ENCODE measurements at places on chromosomes 1 and 21. TPM values are rescaled to one million over a fixed set of nuclear protein-coding genes. Genes with fewer than 3 reads are reported as not detected.

Gene MLLT11
- 1.1 TPM for total RNA-seq

Gene FAM78B
- total RNA-seq = 2.8 TPM

Gene PPIAL4G
- total RNA-seq = 0.39 TPM

Gene NECTIN4
- not detected for total RNA-seq

Gene PGLYRP3
- total RNA-seq = not detected

Gene SPRR2A
- not detected for total RNA-seq

DNA sequence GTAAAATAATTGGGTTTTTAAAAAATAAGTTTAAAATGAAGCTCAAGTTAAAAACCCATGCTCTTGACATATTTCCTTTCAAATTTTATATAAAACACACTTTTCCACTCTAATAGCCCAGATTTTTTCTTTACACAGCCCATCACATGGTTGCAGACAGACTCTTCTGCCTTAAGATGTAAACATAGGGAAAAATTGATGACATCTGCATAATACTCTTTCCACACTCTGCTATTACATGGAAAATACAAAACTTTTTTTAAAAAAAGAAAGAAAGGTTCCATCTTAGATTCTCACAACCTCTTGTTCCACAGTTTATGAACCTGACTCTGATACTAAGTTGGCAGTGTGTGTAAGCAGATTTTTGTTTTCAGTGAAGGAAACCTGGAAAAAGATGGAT, 120.8 kb upstream of the ZNF648 start:
- H3K27ac ChIP-seq = no peak overlapping the region
- DNase-seq = no peak
- no peak overlapping the region for H3K4me3 ChIP-seq
- no peaks in the 10 kb centered on the region for H3K36me3 ChIP-seq
- no peaks in the 10 kb centered on the region for H3K27me3 ChIP-seq

DNA sequence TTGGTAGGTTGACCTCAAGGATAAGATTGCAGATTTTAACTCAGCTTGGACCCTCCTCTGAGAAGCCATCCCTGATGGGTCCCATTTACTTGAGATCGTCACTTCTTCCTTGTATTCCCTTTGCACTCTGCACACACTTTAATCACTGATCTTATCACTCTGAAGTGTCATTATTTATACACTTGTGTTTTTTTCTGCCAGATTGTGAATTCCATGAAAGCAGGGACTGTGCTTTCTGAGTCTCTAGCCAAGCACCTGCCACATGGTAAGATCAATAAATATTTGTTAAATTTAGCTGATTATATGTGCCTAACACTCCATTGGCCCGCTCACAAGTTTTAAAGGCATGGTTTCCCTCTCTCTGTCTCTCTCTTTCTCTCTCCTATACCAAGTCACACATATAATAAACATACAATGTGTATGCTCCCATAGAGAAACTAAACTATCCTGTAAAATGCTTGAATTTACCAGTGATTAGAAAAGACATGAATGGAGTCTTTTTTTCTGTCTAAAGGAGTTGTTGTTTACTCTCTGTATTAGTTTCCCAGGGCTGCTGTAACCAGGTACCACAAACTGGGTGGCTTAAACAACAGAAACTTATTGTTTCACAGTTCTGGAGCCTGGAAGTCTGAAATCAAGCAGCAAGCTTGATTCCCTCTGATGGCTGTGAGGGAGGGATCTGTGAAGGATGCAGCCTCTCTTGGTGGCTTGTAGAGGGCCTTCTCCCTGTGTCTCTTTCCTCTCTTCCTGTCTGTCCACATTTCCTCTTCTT, 105.2 kb upstream of the GADD45A start:
- DNase-seq = no peak
- H3K4me1 ChIP-seq = peaks cover 4% of the 10 kb centered on the region
- no peaks in the 10 kb centered on the region for H3K36me3 ChIP-seq
- H3K27me3 ChIP-seq = no peaks in the 10 kb centered on the region
- no peak overlapping the region for H3K27ac ChIP-seq
- no peak overlapping the region for H3K4me3 ChIP-seq

DNA sequence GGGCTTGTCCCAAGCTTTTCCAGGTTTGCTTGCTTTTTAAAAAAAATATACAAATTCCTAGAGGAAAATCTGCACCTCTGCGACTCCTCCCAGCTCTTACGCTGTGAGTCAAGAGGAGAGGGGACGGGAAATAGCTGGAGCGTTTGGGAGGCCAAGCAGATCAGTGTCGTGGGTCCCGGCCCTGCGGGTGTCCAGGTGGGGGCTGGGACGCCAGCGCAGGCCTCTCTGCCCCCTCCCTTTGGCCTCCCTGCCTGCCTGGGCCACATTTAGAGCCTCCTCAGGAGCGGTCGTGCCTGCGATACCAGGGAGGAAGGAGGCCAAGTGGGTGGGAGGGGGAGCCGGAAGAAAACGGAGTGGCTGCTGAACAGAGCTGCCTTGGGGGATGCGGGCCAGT, 9.0 kb downstream of the WNT4 start:
- peaks cover 15% of the 10 kb centered on the region for H3K27me3 ChIP-seq
- H3K27ac ChIP-seq = no peak overlapping the region
- no peaks in the 10 kb centered on the region for H3K36me3 ChIP-seq
- peaks cover 5% of the 10 kb centered on the region for H3K4me1 ChIP-seq
- no peak overlapping the region for H3K4me3 ChIP-seq

- no peaks in the 10 kb centered on the region for H3K27me3 ChIP-seq
- H3K4me1 ChIP-seq = no peaks in the 10 kb centered on the region
- no peak overlapping the region for H3K4me3 ChIP-seq
- peaks cover 32% of the 10 kb centered on the region for H3K36me3 ChIP-seq
Observed at GRCh38 chr1:177944016-177944949, 25.6 kb downstream of the SEC16B start.

DNA sequence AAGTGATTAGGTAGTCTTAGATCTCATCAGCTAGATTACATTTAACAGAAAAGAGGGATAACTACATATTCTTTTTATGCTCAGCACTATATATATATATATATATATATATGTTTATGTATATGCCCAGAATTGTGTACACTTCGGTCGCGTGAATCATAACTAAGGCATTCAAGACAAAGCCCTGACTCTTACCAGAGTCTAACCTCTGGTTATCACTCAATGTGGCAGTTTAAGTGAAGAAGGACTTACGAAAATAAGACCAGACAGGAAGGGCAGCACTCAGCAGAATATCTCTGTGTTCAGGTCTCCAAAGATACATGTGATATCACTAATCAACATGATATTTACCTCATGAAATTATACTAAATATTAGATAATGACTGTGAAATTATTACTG, 1326.7 kb downstream of the MRPL39 start:
- DNase-seq = no peak
- peaks cover 4% of the 10 kb centered on the region for H3K4me1 ChIP-seq
- no peak overlapping the region for H3K4me3 ChIP-seq
- H3K27ac ChIP-seq = no peak overlapping the region
- no peaks in the 10 kb centered on the region for H3K27me3 ChIP-seq
- H3K36me3 ChIP-seq = no peaks in the 10 kb centered on the region

- peaks cover 4% of the 10 kb centered on the region for H3K4me1 ChIP-seq
- peaks cover 58% of the 10 kb centered on the region for H3K36me3 ChIP-seq
- no peaks in the 10 kb centered on the region for H3K27me3 ChIP-seq
- no peak overlapping the region for H3K27ac ChIP-seq
Observed at GRCh38 chr1:12397462-12398450, 167.9 kb downstream of the VPS13D start.

GRCh38 chr1:174364996-174365736, 82.6 kb upstream of the GPR52 start:
- H3K4me1 ChIP-seq = no peaks in the 10 kb centered on the region
- no peak overlapping the region for H3K27ac ChIP-seq
- H3K36me3 ChIP-seq = no peaks in the 10 kb centered on the region

DNA sequence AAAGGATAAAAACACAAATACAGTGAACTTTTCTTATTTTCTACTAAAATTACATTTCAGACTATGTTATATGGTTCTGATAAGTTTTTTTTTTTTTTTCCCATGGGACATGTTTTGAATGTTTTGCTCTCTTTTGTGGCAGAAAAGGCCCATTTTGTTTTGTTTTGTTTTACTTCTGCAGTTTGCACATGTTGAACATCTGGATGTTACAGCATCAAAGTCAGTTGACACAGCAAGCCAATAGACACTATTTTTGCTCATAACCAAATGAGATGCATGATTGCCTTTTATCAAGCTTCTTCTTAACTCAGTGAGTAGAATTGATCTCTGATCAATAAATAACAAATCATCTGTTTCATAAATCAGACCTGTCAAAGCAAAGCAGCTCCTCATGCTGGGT, 904.2 kb downstream of the ADGRL2 start:
- no peaks in the 10 kb centered on the region for H3K27me3 ChIP-seq
- H3K27ac ChIP-seq = peak overlapping the region; percentile 59
- no peak for DNase-seq
- H3K36me3 ChIP-seq = no peaks in the 10 kb centered on the region
- no peaks in the 10 kb centered on the region for H3K4me1 ChIP-seq

GRCh38 chr1:240976685-240977084, 364.7 kb upstream of the GREM2 start:
- H3K4me1 ChIP-seq = no peaks in the 10 kb centered on the region
- no peak overlapping the region for H3K4me3 ChIP-seq
- H3K27ac ChIP-seq = no peak overlapping the region
- DNase-seq = no peak

- H3K27me3 ChIP-seq = no peaks in the 10 kb centered on the region
- no peak overlapping the region for H3K27ac ChIP-seq
- H3K36me3 ChIP-seq = no peaks in the 10 kb centered on the region
- H3K4me1 ChIP-seq = no peaks in the 10 kb centered on the region
- H3K4me3 ChIP-seq = no peak overlapping the region
- no peak for DNase-seq
Observed at GRCh38 chr1:156540955-156541354, 31.4 kb downstream of the IQGAP3 start.

Measured in spleen (tissue), 13 donors.